ENCODE measurements at places on chromosomes 16 and 17.

DNA sequence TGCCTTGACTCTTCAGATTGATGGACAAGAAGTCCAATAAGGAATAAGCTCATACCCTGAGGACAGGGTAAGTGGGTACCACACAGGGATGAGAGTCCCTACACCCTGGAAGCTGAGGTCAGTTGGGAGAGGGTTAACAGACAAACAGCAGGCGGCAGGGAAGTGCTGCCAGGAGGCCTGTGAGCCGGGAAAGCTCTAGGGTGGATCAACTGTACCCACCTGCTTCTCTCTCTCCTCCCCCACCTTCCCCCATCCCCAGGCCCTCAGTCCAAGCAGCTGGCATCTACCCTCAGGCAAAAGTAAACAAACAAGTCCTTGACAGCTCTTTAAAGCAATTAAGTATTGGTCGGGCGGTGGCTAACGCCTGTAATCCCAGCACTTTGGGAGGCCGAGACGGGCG lies 20.7 kb upstream of the MYLK3 start:
- no peak for DNase-seq

DNA sequence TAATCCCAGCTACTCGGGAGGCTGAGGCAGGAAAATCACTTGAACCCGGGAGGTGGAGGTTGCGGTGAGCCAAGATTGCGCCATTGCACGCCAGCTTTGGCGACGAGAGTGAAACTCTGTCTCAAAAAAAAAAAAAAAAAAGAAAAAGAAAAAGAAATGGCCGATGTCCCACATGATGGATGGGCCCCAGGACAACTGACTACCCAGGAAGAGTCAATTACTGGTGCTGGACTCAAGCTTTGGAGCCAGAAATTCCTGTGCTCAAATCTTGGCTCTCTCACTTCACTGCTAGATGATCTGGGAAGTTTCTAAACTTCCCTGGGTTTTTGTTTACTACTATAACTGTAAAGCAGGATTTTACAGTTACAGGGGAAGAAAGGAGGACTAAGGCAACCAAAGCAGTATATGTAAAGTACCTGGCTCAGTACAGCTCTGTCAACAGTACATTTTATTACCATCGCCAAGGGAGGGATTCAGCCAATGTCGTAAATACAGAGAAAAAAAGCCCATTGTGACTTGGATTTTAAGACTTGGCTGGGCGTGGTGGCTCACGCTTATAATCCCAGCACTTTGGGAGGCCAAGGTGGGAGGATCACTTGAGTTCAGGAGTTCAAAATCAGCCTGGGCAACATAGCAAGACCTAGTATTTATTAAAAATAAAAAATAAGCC lies 11.9 kb downstream of the C16orf86 start:
- no peak for DNase-seq

DNA sequence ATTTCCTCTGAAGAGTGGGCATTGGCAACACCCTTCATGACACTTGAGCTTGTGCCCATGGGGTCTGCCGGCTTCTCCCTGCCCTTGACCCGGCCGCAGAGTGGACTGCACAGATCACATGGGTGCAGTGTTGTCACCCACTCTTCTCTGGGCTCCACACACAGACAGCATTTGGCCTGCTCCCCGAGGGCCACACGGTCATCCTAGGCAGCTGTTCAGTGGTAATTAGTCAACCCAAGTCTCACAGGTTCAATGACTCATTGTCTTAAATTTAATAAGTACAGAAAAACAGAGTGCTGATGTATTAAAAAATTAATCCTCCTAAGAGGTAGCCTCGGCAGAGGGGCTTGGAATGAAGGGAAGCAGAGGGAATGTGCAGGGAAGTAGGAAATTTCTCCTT lies 204.8 kb downstream of the MSI2 start:
- no peak for DNase-seq

DNA sequence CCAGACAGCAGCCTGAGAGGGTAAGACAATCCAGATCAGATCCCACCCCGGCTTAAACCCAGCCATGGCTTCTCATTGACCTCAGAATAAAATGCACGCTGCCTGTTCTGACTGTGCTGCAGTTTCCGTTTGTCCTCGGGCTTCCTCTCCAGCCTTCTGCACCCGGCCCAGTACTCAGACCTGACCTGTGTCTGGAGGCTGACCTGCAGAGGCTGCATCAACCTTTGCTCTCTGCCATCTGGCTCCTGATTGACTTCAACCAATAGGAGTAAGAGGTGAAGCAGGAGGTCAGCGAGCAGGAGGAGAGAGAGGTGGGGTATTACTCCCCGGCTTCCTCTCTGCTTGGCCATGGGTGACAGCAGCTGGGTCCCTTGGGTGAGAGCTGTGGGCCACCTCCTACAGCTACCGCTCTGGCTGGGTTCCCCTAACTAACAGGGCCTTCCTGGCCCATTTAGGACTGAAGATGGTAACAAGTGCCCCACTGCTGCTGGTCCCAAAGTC lies 46.7 kb downstream of the C16orf82 start:
- no peak for DNase-seq

- no peak for DNase-seq
Measured at GRCh38 chr17:55456307-55457240, 34.9 kb upstream of the MMD start.

- DNase-seq: no peak
Measured at GRCh38 chr17:79508291-79508716, 102.5 kb downstream of the RBFOX3 start.
